Peyer's patch (tissue), 4 donors: ENCODE measurements at places on chromosomes 4 and X. TPM values are rescaled to one million over a fixed set of nuclear protein-coding genes. Genes with fewer than 3 reads are reported as not detected.
A peak's percentile ranks its signal among the peaks of the same experiment; 100 is the strongest.

Gene GDI1
- total RNA-seq, result 278 TPM

Gene PAGE4
- total RNA-seq, result not detected

Gene NUP62CL
- 11.9 TPM for total RNA-seq

Gene XAGE1A
- not detected for total RNA-seq

Gene SLC49A3
- 10.7 TPM for total RNA-seq

- peak; percentile 46 for DNase-seq
These were observed 43.2 kb upstream of the RBM47 start for GRCh38 chr4:40672528-40673522.

DNA sequence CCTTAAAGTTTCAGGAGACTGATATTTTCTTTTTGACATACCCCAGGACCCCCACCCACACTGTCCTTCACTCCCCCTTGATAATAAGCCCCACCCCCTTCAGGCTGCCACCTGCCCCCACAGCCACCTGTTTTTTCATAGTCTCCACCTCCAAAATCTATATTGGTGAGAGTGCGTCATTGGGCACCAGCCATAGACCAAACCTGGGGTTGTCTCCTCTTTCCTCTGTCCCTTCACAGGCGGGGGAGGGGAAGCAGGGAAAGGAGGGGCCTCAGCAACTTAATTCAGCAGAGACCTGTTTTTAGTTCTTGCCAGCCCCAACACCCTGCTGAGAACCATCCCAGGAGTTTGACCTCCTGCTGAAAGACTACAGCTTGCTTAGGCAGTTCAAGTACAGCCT, 1.1 kb downstream of the ARHGAP36 start:
- DNase-seq, result no peak

- no peak for DNase-seq
These were observed 16.8 kb downstream of the OCRL start for GRCh38 chrX:129556806-129557315.
